ENCODE measurements at places on chromosomes 13 and 19.

GRCh38 chr19:31559494-31559893 lies 210.3 kb upstream of the TSHZ3 start:
- DNase-seq, result no peak

DNA sequence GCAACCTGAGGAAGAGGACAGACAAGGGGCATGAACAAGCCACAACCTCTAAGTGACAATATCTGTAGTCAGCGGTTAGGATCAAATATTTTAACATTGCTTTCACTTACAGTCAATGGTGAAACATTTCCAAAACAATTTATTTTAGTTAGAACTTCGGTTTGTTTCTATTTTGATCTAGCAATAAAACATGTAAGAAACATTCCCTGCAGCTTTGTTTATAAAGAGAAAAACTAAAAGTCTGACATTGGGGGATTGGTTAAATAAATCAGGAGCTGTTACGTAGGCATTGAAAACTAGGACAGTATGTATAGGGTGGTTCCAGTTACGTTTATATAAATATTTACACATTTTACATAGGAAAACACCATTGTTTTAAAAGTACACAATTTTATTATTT lies 3.4 kb downstream of the URI1 start:
- no peak for DNase-seq

- DNase-seq, result peak; percentile 66
Observed at GRCh38 chr13:40485611-40486517, 180.6 kb downstream of the FOXO1 start.

GRCh38 chr19:45528149-45528743 lies 21.0 kb downstream of the VASP start:
- DNase-seq, result no peak

- DNase-seq, result no peak
Observed at GRCh38 chr13:50401721-50402465, 386.6 kb downstream of the KCNRG start.

GRCh38 chr13:114118511-114119123 lies 13.8 kb downstream of the RASA3 start:
- DNase-seq, result no peak

GRCh38 chr13:36801035-36801434 lies 18.0 kb upstream of the RFXAP start:
- DNase-seq, result no peak

DNA sequence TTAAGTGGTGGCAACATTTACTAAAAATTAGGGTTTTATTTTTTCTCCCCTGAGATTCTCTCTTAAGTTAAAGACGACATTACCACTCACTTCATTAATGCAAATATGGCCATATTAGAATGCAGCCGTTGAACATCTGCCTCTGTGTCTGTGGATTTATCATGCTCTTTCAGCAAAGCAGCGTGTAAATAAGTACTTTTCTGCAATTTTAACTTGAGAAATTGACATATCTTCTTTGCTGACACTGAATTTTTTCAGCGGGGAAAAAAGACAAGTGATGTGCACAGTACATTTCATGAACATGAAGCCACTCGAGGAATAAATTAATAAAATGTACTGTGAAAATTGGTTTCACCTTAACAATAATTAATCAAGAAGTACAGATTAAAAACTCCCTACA lies 406.4 kb downstream of the ITGBL1 start:
- DNase-seq, result no peak
